ENCODE measurements at places on chromosomes 5 and 9.

GRCh38 chr9:124794902-124795491 lies 18.1 kb downstream of the OLFML2A start:
- no peak for DNase-seq

DNA sequence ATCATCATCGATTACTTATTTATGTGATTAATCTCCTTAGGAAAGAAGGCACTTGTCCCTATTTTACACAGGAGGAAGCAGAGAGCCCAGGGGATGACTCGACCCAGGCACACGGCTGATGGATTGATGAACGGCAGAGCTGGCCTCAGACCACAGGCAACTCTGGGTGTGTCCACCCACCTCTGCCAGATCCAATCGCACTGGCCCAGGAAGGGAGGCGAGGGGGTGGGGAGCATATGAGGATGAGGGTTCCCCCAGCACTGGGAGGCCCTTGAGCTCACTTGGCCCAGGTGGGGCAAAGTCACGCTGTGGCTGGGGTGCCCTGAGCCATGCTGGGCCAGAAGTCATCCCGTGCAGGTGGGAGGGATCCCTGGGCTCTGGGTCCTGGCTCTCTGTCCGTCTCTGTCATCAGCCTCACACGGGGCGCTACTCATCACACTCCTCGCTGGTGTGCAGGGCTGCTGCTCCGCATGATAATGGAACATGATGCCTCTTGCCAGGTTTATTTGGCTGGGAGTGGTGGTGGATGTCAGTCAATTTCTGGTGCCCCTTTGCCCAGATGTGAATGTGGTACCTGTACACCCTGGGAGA lies 160.1 kb downstream of the GAPVD1 start:
- DNase-seq: no peak

- DNase-seq: no peak
Measured at GRCh38 chr9:85212887-85213286, 528.9 kb downstream of the AGTPBP1 start.

GRCh38 chr9:91771027-91771426 lies 179.0 kb downstream of the ROR2 start:
- DNase-seq: no peak

DNA sequence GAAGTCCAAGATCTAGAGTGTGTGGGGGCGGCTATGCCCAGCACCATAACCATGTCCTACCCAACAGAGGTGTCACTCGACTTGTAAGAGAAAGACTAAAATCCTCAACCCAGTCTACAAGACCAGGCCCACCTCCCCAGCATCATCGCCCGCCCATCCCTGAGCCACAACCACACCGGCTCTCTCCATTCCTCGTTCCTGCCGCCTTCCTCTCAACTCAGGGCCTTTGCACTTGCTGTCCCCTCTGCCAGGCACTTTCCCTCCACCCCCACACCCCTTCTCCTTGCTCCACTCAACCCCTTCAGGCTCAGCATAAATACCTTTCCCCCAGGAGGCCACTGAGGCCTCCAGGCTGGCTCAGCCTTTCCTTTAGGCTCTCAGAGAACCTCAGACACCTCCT lies 69.3 kb downstream of the PAX5 start:
- no peak for DNase-seq

DNA sequence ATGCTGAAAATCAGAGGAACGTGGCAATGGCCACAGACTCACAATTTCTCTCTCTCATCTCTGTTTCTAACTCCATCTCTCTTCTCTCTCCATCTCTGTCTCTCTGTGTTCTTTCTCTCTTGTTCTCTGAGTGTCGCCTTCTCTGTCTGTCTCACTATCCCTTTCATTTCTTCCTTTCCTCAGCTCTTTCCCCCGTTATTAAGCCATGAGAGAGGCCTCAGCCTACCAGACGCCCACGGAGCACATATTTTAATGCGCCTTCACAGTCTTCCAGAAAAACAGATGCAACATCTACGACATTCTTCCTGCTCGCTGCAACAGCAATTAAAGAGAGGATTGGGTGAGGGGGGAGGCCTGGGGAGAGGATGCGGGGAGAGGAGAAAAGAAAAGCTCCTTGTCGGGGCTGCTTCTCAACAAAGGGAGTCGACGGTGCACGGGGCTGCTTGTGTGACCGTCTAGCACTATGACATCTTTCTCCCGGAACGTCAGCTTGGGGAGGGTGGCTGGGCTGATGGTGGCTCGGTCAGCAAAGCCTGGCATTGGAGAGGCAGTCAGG lies 37.7 kb upstream of the NEURL1B start:
- DNase-seq: no peak

DNA sequence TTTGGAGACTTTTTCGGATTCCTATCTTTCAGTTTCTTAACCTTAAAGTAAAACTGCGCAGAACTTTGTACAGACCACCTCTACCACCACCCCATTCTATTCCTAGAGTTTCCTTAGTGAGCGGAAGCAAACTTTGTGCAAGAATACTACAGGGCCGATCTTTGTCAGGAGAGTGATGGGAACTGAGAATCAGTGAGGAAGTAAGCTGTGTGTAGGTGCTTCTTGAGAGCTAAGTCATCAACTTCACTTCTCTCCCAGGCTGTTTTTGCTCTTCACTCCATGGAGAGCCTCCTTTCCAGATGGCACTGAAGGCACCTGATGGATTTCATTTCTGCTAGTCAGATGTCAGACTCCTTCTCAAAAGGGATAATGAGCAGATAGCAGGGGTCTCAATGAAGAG lies 127.3 kb downstream of the SPATA31D1 start:
- no peak for DNase-seq

- DNase-seq: no peak
Measured at GRCh38 chr9:34179213-34180136, 632 bp downstream of the UBAP1 start.

- no peak for DNase-seq
Measured at GRCh38 chr5:167820101-167820990, 471.1 kb upstream of the WWC1 start.

DNA sequence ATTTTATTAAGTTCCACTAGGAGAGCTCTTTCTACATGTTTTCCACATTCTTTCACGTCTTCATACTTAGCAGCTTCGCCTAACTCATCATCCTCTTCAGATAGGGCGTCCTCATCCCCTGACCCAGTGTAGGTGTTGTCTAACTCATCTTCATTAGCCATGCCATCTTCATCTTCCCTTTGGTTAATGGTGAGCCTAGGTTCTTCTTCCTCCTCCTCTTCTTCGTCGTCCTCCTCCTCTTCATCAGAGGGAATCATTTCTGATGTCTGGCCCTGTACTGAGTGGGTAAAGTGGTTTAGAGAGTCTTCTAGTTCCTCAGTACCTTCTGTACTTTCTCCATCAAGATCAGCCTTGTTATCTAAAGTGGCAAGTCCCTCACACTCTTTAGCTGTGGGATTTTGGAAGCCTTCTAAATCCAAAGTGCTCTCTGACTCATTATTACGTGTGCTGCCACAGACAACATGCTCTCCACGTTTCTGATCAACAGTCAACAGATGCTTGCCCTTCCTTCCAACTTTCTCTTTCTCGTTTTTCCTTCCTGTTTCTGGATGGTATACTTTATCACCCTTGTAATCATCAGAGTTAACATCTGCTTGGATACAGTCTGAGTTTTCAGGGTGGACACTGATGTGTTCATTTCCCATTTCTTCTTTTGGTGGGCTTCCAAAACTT lies 31.1 kb downstream of the TUT7 start:
- no peak for DNase-seq

DNA sequence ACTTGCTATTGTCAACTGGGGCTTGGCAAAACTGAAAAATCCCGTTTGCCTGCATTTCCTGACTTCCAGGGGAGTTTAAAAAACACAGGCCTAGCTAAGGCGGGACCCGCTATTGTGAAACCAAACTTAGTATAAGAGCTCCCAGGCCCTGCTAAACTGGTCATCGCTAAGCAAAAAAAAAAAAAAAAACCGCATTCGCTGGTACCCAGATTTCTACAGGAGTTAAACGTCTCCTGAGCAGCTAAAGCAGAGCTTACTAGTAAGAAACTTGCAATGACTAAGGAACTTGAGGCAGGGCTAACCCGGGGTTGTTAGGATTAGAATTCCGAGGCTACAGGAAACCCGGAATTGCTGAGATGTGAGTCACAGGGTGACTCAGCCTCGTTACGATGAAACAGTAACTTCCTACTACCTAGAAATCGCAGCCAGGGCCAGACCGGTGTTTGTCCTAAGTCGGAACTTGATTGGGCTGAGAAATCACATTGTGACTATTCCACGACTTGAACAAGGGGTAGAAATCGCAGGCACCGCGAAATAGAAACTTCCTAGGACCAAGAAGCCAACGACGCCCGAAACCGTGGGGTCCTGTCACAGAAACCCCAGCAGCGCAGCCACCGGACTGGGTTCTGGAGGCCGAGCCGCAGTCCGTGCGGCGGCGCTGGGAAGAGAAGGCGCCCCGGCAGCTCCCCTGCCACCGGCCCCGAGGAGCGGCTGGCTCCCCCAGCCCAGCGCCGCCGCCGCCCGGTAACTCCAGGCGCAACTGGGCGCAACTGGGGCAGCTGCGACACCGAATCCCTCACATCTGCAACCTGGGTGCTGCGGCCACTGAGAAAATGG lies 89.4 kb downstream of the ANXA2R start:
- DNase-seq: no peak

DNA sequence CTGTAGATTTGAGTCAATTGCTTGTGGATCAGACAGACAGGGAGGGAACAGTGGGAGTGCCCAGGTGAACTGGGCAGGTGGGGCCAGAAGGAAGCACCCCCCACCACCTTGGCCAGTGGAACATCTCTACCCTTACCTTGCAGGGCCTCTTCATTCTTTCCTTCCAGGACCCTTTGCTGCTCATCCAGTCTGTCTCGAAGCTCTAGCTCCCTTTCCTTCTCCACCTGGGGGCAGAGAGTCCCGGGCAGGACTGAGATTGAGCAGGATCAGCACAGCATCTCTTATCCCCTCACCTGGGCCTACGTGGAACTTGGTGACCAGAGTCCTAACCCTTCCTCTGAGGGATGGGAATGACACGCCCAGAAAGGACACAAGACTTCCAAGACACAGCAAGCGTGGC lies 25.0 kb downstream of the CCDC69 start:
- no peak for DNase-seq

DNA sequence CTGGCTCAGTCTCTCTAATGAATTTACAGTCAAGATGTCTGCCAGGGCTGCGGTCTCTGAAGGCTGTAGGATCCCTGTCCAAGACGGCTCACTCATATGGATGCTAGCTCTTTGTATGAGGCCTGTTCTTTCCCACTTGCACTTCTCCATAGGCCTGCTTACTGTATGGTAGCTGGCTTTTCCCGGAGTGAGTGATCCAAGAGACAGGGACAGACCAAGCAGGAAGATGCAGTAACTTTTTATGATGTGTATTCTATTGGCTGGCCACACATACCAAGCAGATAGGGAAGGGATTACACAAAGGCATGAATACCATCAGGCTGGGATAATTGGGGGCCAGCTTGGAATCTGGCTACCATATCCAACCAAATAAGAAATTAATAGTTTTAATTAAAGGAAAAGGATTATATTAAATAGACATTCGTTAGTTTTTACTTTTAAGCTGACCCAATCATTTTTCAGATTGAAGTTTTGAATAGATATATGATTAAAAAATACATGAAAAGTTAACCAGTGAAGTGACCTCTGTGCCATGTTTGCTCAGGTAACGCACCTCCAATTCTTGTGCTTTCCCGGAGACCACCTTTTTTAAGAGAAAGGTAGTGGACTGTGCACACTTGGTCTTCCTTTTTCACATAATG lies 20.6 kb downstream of the NSD1 start:
- no peak for DNase-seq

DNA sequence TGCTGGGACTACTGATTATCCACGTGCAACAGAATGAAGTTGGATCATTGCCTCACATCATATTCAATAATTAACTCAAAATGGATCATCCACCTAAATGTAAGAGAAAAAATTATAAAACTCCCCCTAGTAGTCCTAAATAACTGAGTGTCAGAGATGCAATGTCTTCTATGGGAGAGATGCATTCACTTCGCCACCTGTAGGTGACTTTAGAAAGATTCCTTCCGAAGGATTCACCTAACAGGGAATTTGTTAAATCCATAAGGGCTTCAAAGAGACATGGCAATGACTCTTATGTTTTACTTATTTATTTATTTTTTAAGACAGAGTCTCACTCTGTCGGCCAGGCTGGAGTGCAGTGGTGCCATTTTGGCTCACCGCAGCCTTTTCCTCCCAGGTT lies 526.0 kb downstream of the MTRR start:
- no peak for DNase-seq

DNA sequence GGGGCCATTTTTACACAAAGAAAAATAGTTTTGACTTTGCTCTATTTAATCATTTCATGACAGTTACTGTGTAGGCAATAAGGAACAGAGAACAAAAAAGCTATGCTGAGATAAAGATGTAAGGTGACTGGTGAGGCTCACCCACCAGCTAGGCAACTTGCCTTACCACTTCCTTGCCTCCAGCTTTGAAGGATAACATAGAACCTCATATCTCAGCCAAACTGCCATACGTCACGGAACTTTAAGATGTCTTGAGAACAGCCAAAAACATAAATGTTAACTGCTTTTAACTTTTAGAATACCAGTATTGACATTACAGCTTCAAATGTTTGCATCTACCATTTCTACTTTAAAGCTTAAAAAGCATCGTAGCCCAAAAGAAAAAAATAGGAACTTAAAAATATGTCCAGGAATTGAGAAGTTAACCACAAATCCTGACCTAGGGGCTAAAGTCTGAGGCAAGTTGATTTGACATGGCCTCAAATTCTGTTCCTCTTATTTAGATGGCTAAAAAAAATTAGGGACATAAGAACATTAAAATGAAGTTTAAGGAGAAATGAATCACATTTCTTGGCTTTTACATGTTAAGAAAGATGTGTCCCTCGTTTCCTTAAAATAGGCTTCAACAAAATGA lies 7.7 kb upstream of the GCNT4 start:
- DNase-seq: no peak

- DNase-seq: no peak
Measured at GRCh38 chr9:125681086-125681622, 25.9 kb downstream of the MAPKAP1 start.

GRCh38 chr5:132434416-132435286 lies 55.9 kb downstream of the IRF1 start:
- DNase-seq: no peak

DNA sequence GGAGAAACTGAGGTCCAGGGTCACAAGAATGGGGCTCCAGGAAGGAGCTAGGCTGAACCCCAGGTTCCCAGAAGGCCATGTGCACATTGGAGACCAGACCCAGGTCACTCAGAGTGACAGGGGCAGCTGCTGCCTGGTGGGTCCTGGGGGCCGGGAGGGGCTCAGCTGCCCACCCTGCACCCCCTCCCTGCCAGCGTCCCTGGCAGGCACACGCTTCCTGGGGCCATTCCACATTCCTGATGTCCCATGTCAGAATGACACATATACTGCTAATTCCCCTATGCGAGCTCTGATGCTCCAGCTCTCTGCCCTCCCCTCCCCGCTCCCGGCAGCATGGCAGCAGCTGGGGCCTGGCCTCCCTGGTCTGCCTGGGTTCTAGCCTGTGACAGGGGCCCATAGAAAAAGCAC lies 14.0 kb downstream of the FGFR4 start:
- DNase-seq: no peak

GRCh38 chr5:61298066-61298465 lies 34.0 kb upstream of the ZSWIM6 start:
- no peak for DNase-seq

GRCh38 chr5:73592551-73592950 lies 27.0 kb downstream of the UTP15 start:
- no peak for DNase-seq

- no peak for DNase-seq
Measured at GRCh38 chr5:176381979-176382378, 6.4 kb downstream of the NOP16 start.

- no peak for DNase-seq
Measured at GRCh38 chr9:38172586-38172985, 103.6 kb upstream of the SHB start.
